CD4-positive, alpha-beta T cell (primary cell): ENCODE measurements at places on chromosomes 11 and 22. TPM values are rescaled to one million over a fixed set of nuclear protein-coding genes. Genes with fewer than 3 reads are reported as not detected.

APOA1 gene
- total RNA-seq, result 0.77 TPM

ADAMTS15 gene
- total RNA-seq, result 0.11 TPM

JAM3 gene
- 13.5 TPM for total RNA-seq

PI4KA gene
- 146 TPM for total RNA-seq

C11orf91 gene
- 0.45 TPM for total RNA-seq

GRCh38 chr22:38866399-38867123 lies 5.5 kb downstream of the CBX6 start:
- no peak for DNase-seq

DNA sequence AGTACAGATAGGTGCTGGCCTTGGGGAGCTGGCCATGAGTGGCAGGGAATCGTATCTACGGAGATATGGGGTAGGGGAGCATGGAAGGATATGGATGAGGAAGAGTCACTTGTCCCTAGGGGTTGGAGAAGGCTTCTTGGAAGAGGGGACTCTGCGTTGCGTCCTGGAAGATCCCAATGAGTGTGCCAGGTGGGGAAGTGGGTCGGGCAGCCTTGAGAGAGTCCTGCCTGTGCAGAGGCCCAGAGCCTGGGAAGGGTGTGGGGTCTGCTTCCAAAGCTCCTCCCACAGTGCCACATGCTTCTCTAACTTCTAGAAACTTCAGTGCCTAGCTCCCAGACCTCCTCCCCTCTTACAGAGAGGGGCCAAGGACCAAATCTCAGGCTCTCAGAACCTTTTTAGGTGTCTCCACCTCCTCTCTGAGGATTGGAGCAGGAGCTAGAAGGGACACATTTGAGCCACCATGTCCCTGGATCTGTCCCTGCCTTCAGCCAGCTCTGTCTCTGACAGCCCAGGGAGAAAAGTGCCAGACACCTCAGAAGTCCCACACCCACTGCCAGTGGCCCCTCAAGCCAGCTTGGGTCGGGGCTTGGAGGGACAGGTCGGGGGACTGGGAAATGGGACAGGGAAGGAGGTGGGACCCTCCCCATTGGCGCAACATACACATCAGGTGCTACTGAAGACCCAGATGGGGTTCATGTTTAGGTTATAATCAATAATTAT lies 11.0 kb downstream of the RHBDD3 start:
- DNase-seq, result no peak

- no peak for DNase-seq
Observed at GRCh38 chr11:35893796-35894475, 49.9 kb upstream of the LDLRAD3 start.
